ENCODE measurements at places on chromosomes 5 and 9.

DNA sequence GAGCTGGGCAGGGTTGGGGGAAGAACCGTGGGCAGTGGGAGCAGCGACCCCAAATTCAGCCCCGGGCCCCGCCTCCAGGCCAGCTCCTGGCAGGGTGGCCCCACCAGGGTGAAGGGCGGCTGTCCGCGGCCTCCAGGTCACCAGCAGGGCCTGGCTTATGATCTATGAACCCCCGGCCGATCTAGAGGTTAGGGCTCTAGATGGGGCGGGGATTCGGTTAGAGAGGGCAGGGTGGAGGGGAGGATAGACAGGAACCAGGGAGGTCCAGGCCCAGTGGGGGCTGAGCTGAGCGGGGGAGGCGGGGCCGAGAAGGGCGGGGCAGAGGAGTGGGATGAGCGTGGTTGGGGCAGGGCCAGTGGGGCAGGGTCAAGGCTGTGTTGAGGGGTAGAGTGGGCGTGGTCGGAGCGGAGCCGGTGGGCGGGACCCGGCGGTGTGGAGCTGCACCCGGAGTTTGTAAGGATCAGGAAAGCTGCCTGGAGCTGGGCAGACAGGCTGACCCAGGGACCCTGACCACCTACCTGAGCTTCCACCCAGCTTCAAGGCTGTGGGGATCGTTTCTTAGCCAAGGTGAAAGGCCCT lies 29.3 kb upstream of the OBP2B start:
- DNase-seq, result no peak

DNA sequence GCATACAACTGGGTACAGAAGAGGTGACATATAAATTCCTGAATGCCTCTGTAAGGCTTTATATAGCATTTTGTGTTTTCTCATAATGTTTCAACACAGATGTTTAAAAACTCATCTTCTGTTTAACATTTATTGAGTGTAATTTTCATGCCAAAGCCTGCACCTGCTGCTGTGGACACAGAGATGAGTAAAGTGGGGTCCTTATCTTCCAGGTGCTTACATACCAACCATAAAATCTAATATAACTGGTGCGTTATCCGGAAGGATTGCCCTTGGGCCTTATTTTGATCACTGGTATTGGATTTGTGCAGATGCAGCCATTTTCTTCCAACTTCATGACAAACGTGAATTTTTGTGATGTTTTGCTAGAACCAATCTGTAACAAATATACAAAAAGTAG lies 222.3 kb downstream of the DMRT2 start:
- DNase-seq, result no peak

GRCh38 chr5:89255845-89256463 lies 373.0 kb upstream of the MEF2C start:
- no peak for DNase-seq

DNA sequence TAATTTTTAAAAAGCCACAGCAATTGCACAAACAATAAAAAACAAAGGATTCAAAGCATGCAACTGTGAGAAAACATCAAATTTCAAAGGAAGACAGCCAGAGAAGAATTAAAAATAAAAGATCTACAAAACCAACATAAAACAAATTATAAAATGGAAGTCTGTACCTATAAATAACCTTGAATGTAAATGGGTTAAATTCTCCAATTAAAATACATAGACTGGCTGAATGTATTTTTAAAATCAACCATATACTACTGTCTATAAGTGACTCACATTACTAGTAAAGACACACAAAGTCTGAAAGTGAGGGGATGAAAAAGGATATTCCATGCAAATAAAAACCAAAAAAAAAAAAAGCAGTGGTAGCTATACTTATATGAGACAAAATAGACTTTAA lies 33.7 kb downstream of the BTNL8 start:
- no peak for DNase-seq

- no peak for DNase-seq
Observed at GRCh38 chr5:116406306-116407041, 168.1 kb downstream of the SEMA6A start.

DNA sequence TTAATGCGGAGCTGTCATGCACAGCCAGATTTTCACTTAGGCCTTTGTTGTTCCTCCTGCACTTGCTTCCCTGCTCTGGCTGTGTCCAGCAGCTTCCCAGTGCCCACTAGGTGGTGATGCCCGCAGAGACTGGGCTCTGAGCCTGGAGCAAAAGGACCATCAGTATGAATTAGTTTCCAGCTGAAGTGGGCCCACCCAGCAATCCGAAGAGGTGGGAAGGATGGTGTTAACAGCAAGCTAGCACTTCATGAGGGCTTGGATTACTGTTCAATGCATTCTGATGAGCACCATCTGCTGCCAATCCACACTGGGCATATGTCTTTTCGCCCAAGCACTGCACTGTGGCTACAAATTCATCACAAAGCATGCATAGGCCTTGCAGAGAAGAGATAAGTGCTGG lies 459.1 kb downstream of the SPOCK1 start:
- no peak for DNase-seq

DNA sequence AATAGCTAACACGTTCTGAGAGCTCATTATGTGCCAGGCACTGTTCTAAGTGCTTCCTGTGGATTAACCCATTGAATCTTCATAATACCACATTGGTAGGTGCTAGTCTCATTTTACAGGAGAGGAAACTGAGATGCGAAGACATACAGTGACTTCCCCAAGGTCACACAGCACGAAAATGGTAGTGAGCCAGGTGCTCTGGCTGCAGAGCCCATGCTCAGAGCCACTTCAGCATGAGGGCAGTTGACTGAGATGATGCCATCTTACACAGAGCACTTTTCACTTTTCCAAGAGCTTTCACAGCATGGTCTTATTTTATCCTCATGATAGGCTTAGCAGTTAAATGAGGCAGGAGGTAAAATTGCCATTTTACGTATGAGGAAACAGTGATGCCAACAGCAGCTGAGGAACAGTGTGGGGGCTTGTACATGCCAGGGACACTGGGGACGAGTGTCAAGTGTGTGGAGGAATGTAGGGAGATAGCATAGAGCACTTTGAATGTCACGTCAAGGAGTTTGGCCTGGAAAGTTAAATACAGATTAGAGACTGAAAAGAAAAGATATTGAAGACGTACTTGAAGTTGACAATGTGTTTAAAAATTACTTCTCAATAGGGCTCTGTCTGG lies 180.0 kb downstream of the KIF4B start:
- no peak for DNase-seq

DNA sequence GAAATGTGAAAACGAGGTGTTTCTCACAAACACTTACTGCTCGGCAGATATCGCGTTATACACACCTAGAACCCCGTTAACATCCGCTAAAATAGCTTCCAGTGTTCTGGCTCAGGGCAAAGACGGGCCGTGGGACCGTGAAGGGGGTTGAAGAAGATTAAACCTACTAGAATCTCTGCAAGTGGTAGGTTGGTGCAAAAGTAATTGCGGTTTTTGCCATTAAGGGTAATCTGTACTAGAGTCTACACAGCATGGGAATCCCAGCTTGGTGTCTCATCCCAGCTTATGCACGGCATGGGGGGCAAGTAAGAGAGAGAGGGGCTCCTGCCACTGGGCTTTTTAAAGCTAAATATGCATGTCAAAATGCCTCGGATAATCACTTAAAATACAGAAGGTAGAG lies 43.9 kb downstream of the HRH2 start:
- no peak for DNase-seq

DNA sequence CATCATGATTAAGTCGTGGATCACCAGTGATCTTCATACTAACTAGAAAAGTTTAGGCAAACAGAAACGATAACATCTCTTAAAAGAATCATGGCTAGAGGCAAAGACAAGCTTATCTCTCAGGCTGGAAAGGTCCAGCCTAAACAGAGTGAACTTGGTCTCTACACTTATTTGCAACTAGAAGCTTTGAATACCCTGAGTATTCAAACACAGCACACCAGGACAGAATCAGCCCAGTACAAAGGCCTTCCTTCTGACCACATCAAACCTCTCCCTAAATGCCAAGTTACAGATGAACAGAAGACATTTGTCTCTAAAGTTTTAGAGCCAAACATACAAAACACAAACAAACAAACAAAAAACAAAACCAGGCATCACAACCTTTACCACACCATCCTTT lies 57.2 kb downstream of the ELAVL2 start:
- no peak for DNase-seq

GRCh38 chr5:66861402-66861801 lies 265.2 kb downstream of the MAST4 start:
- no peak for DNase-seq

GRCh38 chr9:93577078-93577974 lies 942 bp downstream of the PHF2 start:
- peak; percentile 10 for DNase-seq

DNA sequence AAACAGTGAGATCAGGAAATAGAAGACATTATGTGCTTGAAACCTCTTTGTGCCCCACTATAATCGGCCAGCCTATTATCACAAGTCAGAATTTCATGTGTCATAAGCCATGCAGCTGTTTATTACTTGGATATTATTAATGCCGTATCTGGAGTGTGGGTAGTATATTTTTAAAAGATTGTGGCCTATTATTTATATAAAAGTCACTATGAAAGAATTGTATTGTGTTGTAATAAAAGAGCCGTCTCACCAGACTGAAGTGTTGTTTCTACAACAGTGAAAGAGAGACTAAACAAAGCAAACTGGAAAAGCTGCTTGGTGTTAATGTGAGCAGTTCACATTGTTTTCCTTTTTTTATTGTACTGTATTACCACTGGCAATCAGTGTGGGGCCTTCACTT lies 449.1 kb downstream of the PSAT1 start:
- DNase-seq, result peak; percentile 91

DNA sequence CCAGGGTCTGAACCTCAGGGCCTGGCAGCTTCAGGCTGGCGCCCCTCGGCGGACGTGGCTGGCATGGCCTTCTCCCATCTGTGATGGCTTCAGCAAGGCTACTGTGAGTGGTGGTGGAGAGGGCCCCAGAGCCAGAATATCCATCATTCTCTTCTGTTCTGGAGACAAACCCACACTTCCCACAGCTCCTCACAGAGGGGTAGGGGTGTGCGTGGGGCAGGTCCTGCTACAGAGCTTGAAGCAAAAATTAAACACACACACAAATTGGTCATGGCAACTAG lies 9.6 kb downstream of the GPX3 start:
- no peak for DNase-seq

GRCh38 chr5:147382776-147383175 lies 127.1 kb downstream of the DPYSL3 start:
- no peak for DNase-seq

GRCh38 chr5:92163906-92164305 lies 780.8 kb upstream of the ARRDC3 start:
- DNase-seq, result no peak

DNA sequence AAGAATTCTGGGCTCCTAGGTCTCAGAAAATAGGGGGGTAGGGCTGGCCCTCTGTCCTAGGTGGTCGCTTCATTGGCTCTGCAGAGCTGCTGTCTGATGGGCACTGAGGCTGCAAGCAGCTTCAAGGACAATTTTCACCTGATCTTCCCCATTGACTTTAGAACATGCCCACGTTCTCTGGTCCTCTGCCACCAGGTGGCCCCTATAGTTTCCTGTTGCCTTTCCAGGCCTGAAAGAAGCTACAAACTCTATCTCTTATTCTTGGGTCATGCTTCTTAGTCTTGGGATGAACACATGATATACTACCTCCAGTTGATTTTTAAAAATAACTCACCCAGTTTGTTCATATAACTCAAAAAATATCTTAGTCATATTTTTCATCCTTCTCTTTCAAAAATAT lies 26.3 kb downstream of the SPZ1 start:
- DNase-seq, result peak; percentile 9

DNA sequence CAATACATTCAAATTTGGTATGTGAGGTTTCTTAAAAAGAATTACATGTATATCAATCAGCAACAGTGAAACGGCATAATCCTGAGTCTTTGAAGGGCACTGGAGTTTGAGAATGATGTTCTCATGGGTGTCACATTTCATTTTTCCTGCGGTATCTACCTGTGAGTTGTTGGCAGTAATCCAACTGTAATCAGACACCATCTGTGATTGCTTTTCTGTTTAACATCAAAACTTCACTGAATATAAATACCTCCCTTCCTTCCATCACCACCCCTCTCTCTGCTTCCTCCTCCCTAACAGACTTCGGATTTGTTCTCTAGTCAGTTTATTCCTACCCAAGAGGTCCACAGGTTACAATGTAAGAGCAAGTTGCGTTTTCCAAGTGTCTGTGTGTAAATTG lies 275.2 kb upstream of the PCSK5 start:
- peak; percentile 91 for DNase-seq

GRCh38 chr9:100729336-100729895 lies 151.5 kb downstream of the CAVIN4 start:
- no peak for DNase-seq

DNA sequence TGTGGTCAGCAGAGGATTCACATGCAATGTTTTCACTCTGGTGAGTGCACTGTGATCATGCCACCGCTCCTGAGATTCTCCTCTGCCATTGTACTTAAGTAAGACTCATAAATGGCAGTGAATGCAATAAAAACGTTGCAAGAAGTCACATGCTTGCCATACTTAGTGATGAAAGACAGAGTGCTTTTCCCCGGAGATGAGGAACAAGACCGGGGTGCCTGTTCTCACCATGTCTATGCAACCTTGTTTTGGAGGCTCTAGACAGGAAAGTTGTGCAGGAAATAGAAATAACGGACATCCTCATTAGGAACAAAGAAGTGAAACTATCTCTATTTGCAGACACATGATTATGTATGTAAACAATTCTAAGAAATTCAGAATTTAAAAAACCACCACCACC lies 84.7 kb upstream of the IRX2 start:
- no peak for DNase-seq

- DNase-seq, result peak; percentile 63
Observed at GRCh38 chr9:72315089-72315509, 49.9 kb downstream of the ZFAND5 start.

GRCh38 chr5:170429014-170429413 lies 39.8 kb upstream of the KCNMB1 start:
- DNase-seq, result no peak

GRCh38 chr5:31706186-31706585 lies 67.3 kb downstream of the PDZD2 start:
- DNase-seq, result no peak

DNA sequence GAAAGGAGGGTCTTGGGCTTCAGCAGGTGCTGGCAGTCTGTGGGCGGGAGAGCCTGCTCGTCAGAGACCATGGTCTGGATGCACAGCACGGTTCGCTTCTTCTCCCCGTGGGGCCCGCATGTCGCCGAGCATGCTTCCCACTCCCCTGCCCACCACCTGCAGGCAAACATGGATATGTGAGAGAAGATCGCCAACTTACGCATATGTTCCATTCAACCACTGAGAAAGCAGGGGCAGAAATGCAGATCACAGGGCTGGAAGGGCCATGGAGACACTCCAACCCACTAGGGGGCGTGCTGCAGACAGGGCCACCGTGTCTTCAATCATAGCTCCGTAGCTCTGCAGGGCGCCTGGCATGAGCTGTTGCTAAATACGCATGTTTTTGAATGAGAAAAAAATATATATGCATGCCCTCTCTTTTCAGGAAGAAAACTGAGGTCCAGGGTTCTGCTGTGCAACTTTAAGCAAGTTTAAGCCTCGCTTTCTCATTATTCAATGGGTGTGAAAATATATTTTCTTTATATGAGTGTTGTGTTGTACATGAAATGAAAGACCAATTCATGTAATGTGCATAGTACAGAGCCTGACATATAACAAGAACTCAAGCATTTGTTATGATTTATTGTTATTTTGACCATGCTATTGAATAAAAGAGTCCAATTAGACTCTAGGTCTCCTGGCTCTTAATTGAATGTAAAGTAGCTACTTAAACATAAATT lies 148.0 kb downstream of the TARS1 start:
- no peak for DNase-seq

All from NCI-H1105 treated with DMSO at 0.1 percent for 48 hours (cell line).